Effector CD4-positive, alpha-beta T cell (primary cell): ENCODE measurements at places on chromosomes 7 and 10.
A peak's percentile ranks its signal among the peaks of the same experiment; 100 is the strongest.

- no peak for DNase-seq
These were observed 13.0 kb upstream of the AKR1E2 start for GRCh38 chr10:4813023-4813422.

DNA sequence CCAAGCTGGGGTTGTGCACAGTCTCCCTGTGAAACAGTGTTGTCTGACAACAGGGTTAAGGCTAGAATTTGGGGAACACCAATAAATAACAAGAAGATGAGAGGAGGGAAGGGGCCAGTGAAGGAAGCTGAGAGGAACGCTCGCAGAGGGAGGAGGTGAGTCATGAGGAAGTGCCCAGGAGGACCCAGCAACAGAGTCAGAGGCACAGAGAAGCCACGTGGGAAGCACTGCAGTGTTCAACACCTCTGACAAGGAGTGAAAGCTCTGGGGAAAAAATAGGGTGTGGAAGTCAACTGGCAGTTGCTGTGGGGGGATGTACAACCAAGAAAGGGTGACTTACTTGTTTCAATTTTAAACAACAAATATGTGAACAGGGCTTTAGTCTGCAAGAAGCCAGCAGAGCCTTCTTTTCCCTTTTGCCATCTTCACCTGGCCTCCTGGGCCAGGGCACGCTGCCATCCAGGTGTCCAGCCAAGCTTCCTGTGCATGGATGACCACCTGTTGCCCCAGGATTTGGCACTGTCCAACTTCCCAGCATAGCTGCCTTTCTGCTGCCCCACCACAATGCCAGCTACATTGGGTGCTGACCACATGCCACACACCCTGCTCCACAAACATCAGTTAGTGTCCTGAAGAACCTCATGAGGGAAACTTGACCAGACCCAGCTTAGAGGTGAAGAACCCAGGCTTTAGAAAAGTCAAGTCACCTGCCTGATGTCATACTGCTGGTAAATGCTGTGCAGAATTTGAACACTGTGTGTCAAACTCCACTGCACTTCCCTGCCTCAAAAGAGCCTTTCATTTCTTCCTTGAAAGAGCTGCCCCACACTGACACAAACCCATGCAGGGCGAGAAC, 69.6 kb downstream of the ATXN7L1 start:
- peak; percentile 23 for DNase-seq

- DNase-seq, result no peak
These were observed 125.8 kb downstream of the CACNA2D1 start for GRCh38 chr7:82317760-82318159.

DNA sequence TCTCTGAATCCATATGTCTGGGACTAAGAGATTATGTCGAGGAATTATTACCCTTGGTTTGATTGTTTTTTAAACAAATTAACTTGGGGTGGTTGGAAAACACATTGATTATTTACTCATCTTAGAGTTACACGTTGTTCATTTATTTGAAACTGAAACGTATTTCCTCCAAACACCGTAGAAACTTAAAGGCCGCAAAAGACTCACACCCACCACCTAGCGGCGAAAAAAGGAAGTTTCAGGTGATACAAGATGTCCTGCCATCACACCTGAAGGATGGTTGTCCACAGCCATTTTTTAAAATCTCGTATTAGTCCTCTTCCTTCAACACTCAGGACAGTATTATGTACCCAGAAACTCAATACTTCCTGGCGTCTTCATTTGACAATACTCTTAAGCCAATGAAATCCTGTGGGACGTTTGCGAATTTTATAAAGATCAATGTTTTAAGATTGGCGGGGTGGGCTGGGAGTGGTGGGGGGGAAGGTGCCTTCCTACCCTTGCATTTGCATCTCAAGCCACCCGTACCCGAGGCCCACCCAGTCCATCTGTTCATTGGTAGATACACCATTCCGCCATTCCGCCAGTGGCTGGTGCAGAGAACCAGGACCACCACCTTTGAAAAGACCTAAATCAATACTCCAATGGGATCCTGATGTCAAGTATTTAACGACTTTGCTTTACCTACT, 1.4 kb upstream of the LCOR start:
- DNase-seq, result peak; percentile 74

DNA sequence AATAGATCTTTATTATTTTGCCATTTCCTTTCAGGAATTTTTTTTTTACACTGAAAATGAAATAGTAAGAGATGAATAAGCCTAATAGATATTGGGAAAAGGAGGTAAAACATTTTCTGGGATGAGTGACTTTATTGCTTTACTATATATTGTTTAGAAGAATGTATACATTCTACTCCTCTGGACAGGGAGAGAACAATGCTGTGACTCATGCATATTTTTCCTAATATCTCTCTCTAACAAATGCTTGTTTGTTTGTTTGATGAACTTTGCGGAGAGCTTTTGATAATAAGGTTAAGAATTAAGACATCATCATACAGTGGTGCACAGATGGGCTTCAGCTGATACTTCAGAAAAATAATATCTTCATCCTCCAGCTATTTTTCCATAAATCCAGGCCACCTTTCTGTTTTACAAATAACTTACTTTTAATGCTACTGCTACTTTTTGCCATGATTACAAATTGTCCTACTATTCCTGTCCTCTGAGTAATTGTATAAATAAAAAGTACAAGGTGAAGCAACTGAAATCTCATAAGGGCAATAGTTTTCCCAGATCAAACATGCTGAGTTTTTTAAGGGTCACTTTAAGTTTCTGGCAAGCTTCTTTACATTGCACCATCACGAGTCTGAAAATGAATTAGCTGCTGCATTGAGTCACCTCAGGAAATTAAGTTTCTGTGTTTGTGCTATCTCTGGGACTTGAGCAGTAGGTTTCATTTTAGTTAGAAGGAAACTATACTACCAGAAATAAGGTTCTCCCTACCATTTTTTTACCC, 207.3 kb upstream of the POT1 start:
- DNase-seq, result no peak

DNA sequence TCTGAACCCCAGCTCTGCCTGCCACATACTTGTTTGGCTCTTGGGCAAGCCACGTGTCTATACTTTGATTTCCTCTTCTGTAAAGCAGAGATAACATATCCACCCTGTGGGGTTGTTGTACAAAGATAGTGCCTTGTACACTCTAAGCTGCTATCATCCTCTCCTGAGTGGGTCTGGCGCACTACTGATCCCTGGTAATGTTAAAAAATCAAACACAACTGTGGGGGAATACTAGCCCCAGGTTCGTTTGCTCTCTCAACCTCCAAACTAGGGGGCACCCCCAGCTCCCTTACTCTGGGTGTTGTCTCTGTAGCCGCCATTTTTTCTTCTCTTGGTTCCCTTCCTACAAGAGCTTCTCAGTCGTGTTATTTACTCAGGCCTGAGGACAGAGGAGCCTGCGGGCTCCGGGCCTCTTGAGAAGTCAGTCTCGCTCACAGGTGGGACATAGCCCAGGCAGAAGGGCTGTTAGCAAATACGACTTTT, 1.0 kb downstream of the POLM start:
- DNase-seq, result no peak

DNA sequence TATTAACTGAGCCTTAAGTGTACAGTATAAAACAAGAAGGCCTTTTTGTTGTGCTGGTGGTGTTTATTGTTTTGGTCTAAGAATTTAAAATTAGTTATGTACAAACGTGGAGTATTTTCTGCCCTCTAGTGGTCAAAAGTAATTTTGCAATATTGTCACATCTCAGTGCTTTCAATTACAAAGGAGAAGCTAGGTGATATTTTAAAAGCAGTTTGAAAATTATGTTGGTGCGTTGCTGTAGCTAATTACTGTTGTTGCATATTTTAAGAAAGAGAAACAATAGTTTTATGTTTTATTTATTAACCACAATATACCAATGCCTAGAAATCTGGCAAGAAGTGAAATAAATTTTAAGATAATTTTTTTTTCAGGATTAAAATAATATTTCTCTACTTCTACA, 11.4 kb downstream of the NPVF start:
- no peak for DNase-seq

DNA sequence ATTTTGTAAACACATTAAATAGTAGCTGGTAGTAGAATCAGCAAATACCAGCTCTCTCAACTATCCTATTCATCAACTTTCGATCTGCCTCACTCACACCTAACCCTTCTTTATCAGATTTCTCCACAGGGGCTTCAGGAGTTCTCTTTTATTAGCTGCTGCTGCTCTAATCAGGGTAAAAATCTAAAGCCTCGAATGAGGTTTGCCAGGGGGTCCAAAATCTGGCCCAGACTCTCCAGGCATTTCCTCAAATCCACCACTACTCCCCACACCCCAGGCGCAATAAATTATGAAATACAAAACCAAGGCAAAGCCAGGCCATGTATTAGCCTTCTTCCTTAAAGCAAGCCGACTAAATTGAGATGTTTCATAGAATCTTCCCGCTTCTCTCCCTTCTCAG, 2.3 kb downstream of the RNF216 start:
- DNase-seq, result no peak

DNA sequence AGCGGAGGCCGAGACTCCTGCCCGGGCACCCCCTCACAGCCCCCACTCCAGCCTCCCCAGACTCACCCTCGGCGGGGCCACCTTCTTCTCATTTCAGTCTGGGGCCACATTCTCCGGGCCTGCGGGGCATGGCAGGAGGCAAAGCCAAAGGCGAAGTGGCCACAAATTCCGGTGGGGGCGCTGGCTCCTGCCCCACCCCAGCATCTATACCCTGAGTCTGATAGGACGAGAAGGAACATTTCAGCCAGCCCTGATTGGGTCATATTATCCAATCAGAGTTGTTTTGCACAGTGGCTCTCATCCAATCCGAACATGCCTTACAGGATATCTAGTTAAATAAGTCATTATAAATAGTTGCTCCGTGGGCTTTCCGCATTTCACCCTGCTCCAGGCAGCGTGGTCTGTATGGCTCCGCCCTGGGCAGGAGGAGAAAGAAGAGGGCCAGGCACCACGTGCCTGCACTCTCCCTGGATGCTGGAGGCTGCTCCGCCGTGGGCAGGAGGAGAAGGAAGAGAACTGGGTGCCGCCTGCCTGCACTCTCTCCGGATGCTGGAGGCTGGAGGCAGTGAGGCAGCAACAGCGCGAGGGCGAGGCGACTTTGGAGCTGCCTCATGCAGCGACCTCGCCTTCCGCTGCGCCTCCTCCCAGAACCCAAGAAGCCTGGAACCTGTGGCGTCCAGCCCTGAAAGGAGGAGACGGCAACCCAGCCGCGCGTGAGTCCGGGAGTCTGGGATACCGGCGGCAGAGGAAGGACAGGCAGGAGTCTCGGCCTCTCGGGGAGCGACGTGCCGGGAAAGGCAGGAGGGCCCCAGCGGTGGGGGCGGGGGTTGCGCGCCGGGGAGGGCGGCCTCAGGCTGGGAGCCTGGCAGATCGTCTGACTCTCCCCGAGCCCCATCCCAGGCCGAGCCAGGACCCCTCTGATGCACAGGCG, 162.9 kb downstream of the ZNF33B start:
- no peak for DNase-seq

DNA sequence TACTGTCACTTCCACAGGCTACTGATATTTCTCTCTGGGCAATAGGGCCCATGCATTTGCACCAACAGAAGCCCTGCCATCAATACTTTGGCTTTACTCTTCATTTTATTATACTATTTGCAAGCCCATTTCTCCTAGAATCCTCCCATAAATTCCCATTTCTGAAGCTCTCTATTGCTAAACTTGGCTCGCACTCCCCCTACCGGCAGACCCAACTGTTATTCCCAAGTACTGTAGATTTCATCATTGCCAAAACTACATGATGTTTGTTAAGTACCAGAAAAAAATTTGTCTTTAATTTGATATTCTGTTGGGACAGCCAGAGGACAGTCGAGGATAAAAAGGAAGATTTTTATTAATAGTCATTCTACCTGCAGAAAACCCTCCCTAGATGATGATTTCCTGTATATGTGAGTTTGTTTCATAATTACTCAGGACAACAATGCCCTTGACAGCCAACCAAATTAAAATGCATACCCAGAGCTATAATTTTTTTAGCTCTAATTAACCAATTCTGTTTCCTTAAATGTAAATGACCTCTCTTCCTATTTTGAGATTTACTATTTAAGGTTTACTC, 298.6 kb downstream of the REEP3 start:
- DNase-seq, result no peak

DNA sequence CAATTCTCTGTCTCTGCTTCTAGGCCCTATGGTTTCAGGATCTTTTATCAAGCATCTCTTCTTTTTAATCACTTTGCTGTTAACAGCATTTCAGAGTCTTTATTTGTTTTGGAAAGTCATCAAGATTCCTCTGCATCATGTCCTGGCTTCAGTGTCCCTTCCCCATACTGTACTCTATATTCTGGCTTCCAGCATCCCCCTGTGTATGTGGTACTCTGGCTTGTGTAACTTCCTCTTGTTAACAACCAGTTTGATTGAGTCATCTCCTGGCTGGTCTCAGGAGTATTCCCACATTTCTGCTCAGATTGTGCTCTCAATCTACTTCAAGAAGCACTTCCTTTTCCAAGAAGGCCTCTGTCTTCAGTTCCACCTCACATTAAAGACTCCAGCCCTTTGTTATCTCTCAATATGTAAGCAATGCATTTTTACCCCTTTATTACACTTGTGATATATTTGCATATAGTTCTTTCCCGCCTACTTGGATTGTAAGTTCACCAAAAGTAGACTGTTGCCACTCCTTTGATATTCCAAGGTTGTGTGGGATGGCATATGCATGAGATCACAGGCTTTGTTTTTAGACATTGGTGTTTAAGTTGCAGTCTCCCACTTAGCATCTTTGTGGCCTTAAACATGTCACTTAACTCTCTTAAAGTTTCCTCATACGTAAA, 15.1 kb upstream of the ATE1 start:
- no peak for DNase-seq

DNA sequence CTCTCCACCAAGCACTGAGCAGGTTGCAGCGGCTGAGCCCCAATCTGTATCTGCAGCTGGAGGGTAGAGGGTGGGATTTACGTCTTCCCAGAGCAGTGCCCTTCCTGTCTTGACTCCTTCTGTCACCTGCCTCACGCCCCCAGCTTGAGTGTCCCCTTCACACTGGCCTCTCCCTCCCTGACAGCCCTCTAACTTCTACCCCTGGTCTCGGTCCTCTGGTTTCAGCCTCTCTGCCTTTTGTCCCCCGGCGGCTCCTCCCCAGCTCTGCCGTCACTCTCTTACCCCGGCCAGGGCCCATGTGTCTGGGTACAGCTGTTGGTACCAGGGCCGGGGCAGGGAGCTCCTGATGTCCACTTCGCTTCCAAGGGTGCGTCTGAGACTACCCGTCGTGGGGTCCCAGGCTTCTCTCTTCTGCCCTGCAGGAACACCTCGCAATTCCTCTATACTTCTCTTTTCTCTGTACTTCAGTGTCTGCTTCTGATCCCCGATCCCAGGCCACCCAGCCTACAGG, 654 bp downstream of the MUC3A start:
- no peak for DNase-seq
